ENCODE measurements at places on chromosomes 3 and 15. TPM values are rescaled to one million over a fixed set of nuclear protein-coding genes. Genes with fewer than 3 reads are reported as not detected.

Gene DAZL
- not detected for total RNA-seq

Gene SLC12A8
- 0.39 TPM for total RNA-seq

Gene UACA
- total RNA-seq: 6.6 TPM

Gene HEXA
- total RNA-seq: 38.8 TPM

Gene PCOLCE2
- 0.55 TPM for total RNA-seq

Gene CPN2
- total RNA-seq: not detected

Gene WDR48
- total RNA-seq: 33.3 TPM

Gene KCTD6
- total RNA-seq: 7.9 TPM

Gene CCDC50
- 26.5 TPM for total RNA-seq

Gene SYNPR
- not detected for total RNA-seq

Gene HRH1
- total RNA-seq: 1.4 TPM

Gene LRRC34
- 3.8 TPM for total RNA-seq

Gene FEZF2
- total RNA-seq: not detected

Gene TRIP4
- total RNA-seq: 13.1 TPM

Gene B3GALNT1
- 0.60 TPM for total RNA-seq

Gene CPEB1
- total RNA-seq: 0.16 TPM

Gene RHOV
- 0.25 TPM for total RNA-seq

Gene LRRC31
- not detected for total RNA-seq

Gene GCSAM
- 12.1 TPM for total RNA-seq

Gene EPHA3
- 0.07 TPM for total RNA-seq

Gene THPO
- total RNA-seq: not detected

Gene SNX1
- total RNA-seq: 108 TPM

Gene TSPAN3
- total RNA-seq: 26.2 TPM

Gene ZNF80
- total RNA-seq: 0.23 TPM

Gene RHCG
- total RNA-seq: not detected

Gene TM4SF4
- total RNA-seq: not detected

Gene ITIH3
- not detected for total RNA-seq

Gene USP50
- not detected for total RNA-seq

Gene MCF2L2
- 2.3 TPM for total RNA-seq

Gene SLITRK3
- total RNA-seq: not detected

Gene PPP1R14D
- total RNA-seq: not detected

Gene C3orf52
- 9.3 TPM for total RNA-seq

Gene PCLAF
- total RNA-seq: 97.6 TPM

Gene CFAP100
- not detected for total RNA-seq

Gene IL17RE
- total RNA-seq: 2.3 TPM

Gene U2SURP
- 208 TPM for total RNA-seq

Gene RLBP1
- total RNA-seq: not detected

Gene FAM162A
- total RNA-seq: 181 TPM

Gene SPTSSB
- total RNA-seq: not detected

Gene CEMIP
- not detected for total RNA-seq

Gene XYLB
- total RNA-seq: 5.0 TPM

Gene RARRES1
- total RNA-seq: not detected

Gene IVD
- 30.8 TPM for total RNA-seq

Gene SLTM
- total RNA-seq: 85.6 TPM

Gene ATP8B4
- total RNA-seq: 5.1 TPM

Gene TF
- total RNA-seq: 0.11 TPM

All from activated CD4-positive, alpha-beta T cell treated with anti-CD3 and anti-CD28 coated beads for 36 hours (primary cell).